ENCODE measurements at places on chromosomes 3 and 15.

GRCh38 chr3:18531662-18532061, 106.5 kb upstream of the SATB1 start:
- DNase-seq: no peak

DNA sequence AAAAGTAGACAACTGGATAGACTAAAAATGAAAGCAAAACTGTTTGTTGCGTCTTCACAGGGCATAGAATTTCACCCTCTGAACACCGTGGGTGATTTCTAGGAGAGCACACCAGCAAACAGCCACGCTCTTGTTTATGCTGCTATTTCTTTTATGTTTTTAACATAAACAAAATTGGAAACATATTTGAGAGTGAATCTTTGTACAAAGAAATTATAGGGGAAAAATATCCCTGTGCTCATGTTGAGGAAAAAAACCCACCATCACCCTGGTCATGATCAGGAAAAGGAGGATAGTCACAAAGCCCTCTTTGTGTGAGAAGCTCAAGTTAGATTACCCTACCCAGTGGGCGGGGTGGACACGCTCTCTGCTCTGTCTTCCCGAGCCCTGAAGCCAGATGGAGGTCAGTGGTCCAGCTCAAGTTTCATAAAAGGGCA, 313.3 kb downstream of the SATB1 start:
- no peak for DNase-seq

DNA sequence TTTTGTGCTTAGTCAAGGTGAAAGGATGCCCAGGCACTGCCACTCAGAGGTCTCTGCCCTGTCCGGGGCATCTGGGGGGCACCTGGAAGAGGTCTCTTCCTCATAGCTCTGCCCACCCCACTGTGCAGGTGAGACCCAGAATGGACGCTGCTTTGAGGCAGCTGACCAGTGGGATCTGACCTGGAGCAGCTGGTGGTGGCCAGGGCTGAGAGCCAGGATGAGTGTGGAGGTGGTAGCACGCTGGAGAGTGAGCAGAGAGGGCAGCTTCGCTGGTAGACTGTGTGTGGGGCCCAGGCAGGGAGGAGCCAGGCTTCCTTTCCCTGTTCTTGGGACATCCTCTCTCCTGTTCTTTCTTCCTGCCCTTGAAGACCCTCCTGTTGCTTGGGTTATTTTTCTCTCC, 32.2 kb upstream of the PLA2G4E start:
- DNase-seq: no peak

DNA sequence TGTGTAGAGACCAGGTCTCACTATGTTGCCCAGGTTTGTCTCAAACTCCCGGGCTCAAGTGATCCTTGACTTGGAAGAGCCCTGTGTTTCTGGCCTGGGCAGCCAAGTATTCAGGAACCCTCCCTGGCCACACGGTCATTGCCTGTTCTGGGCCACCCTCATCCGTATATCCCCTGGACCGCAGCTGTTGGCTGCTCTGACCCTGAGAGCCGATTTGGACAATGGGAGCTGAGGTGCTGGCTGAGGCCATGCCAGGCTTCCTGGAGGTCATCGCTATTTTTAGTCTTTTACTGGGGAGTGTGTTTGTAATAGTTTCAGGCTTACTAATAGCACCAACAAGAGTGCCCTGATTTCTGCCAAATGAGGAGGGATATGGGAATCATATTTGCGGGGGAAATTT, 60.7 kb downstream of the ADAMTS7 start:
- DNase-seq: no peak

DNA sequence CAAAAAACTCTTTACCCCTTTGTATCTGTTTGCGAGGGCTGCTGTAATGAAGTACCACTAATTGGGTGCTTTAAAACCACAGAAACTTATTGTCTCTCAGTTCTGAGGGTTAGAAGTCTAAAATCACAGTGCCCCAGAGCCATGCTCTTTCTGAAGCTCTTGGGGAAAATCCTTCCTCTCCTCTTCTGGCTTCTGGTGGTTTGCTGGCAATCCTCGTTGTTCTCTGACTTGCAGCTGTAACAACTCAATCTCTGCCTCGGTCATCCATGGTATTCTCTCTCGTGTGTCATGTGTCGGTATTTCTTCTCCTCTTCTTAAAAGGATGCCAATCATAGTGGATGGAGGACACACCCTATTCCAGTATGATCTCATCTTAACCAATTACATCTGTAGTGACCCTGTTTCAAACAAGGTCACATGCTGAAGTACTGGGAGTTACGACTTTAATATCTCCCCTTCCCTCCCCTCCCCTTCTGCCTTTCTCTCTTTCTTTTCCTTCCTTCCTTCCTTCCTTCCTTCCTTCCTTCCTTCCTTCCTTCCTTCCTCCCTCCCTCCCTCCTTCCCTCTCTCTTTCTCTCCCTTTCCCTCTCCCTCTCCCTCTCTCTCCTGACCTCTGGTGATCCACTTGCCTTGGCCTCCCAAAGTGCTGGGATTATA, 6.5 kb upstream of the ARL8B start:
- no peak for DNase-seq

DNA sequence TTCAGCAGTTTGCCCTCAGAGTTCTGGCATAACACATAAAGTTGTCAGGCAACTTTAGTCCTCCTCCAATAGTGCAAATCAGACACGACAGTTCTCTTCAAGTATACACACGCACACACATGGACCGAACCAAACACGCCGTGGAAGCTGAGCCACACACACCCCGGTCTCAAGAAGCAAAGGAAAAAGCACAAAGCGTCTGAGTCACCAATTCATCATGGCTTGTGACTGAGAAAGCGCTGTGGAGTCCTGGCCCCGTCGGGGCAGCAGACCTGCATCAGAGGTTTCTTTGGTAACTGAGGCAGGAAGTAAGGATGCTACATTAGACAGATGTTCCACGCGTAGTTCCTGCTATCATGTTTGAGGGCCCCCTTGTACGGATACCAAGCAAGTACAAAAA, 85.7 kb downstream of the VGLL4 start:
- no peak for DNase-seq

DNA sequence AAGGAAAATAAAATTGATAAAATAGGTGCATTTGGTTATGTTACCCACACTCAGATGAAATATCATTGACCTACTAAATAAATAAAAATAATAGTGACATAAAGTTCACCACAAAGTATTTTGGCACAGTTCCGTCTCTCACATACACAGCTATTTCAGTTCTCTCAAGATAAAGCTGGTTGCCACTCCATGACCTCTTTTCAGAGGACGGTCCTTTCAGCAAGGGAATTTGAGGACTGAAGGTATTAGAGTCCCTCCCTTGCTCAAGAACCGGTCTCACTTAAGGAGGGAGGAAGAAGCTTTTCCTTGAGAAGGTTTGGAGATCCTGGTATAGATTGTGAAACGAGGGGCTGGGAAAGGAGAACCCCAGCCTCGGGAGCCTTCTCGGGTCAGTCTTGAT, 285.5 kb upstream of the CFAP20DC start:
- DNase-seq: no peak

- no peak for DNase-seq
Observed at GRCh38 chr3:161523916-161524315, 27.3 kb downstream of the OTOL1 start.

DNA sequence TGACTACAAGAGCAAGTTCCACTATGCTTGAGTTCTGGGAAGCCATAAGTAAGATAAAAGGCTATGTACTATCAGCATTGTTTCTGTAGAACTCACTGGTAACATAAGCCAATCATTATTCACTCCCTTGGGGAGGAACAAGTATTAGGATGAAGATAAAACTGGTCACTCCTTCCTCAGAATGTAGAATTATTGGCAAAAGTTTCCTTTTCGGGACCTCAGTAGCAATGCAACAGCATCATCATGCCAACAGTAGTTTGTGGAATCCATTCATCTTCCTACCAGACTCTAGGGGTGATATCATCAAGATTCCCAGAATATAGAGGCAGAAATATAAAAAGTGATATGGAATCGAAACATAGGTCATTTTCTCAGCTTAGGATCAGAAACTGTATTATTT, 209.5 kb downstream of the PLOD2 start:
- DNase-seq: no peak

GRCh38 chr3:12898965-12899755, 57.8 kb upstream of the RPL32 start:
- DNase-seq: no peak

GRCh38 chr15:71219645-71220044, 104.4 kb downstream of the THSD4 start:
- no peak for DNase-seq

DNA sequence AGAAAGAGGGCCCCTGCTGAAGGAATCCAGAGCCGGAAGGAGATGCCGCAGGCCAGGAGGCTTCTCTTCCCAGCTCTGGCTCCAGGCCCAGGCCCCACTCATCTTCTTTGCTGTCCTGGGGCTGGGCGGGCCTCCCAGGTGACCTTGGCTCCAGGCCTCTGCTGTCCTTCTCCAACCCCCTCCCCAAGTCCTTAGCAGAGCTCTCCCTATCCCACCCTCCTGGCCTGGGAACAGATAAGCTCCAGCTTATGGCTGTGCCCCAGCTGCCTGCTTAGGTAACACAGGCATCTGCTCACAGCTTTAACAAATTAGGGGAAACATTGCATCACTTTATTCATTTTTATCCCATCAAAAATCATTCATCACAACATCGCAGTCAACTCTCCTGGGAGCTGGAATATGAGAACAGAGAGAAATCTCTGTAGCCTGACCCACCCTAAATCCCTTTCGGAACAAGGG, 86.9 kb downstream of the SEMA5B start:
- DNase-seq: no peak

- DNase-seq: no peak
Observed at GRCh38 chr3:17151598-17152373, 267.0 kb downstream of the PLCL2 start.

- no peak for DNase-seq
Observed at GRCh38 chr3:42894698-42895579, 11.0 kb upstream of the ZNF662 start.

- DNase-seq: no peak
Observed at GRCh38 chr3:53815651-53816050, 30.6 kb downstream of the CHDH start.

- DNase-seq: no peak
Observed at GRCh38 chr3:66997560-66998112, 471 bp upstream of the KBTBD8 start.

GRCh38 chr3:13886593-13887129, 6.8 kb upstream of the WNT7A start:
- no peak for DNase-seq

DNA sequence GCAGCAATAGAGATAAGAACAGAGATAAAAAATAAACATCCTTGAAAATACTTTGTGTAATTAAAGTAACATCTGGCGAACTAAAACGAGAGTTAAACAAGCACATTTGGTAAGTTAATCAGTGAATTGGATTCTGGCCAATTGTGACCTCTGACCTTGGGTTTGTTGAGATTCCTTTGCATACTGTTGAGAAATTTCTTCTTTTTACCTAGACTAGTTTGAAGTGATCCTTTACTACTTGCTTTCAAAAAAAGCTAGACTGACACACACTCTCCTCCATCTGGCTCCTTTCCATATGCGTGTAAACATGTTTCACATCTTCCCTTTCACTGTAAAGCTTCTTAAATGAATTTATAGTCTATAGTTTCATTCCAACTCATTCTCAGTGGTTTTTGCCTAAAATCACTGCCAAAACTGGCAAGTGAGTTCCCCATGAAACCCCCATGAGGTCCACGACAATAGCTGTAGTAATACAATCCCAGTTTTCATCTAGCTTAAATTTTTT, 17.3 kb upstream of the GBE1 start:
- no peak for DNase-seq

- no peak for DNase-seq
Observed at GRCh38 chr15:66840615-66841390, 138.8 kb downstream of the SMAD6 start.

DNA sequence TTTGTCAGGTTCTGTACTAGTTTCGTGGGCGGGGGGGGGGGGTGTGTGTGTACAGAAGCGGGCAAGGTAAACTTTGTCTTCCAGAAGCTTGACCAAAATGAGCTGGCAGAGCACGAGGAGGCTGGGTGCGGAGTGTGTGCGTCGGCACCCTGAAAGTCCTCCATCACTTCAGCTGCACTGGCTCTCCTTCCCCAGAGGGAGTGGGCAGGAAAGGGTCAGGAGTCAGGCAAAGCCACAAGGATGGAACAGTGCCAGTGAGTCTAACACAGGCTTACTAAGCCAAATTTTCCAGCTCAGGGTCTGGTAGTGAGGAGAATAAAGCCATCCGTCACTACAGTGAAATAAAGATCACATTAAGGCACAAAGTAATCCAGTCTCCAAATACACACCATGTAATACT, 11.9 kb upstream of the SH3GL3 start:
- DNase-seq: no peak

GRCh38 chr15:57312318-57313133, 63.8 kb upstream of the CGNL1 start:
- no peak for DNase-seq

- no peak for DNase-seq
Observed at GRCh38 chr3:182802413-182803390, 9.4 kb downstream of the ATP11B start.

DNA sequence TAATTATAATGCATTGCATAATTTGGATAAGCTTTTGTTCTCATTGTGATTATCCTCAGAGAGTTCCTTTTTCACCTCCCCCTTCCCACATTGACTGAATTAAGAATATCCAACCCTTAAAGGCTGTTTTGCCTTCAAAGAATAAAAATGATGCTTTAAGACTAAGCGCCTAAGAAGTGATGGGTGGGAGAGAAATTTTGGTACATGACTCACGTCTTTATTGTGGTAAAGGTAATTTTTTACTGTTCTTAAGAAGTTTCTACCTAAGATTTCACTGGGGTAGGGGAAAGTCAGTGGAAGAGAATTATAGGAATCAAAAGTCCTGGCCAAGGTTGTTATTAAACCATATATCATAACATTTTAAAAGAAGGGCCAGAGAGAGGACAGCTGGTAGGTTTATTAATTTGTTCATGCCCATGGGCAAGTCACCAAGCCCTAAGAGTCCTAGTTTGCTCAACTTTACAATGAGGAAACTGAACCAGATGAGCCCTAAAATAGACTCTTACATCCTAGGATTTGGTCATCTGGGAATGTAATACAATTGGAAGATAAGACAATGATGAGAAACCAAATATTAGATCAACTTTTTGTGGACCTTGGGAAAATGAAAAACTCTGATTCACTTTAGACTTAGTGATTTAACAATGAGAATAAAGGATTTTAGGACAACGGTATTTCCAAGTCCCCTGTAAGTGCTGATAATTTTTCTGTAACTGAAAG, 101.1 kb upstream of the RASGRP1 start:
- no peak for DNase-seq

- peak; percentile 77 for DNase-seq
Observed at GRCh38 chr3:113695786-113696645, at the start of gene USF3. Gene USF3, minus strand, starts transcription at chr3:113696642. Its CDS starts 21,764 bp downstream, at chr3:113674878.

DNA sequence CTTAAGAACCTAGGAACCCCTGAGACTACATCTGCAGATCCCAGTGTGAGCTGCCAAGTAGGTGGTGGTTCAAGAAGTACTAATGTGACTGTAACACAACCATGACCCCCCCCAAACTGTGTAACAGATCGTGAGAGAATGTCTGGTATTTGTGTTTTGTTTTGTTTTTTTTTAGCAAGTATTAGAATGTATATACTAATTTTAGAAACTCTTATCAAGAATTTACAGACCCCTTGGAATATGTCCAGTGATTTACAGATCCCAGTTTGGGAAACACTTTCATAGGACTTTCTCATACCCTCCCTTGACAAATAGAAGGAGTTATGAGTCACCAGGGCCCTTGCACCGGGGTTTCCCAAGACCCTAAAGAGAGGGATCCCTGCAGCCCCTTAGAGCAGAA, 79.8 kb downstream of the SEMA5B start:
- DNase-seq: no peak
